SHP77 (cell line): ENCODE measurements at places on chromosomes 3 and 15.

DNA sequence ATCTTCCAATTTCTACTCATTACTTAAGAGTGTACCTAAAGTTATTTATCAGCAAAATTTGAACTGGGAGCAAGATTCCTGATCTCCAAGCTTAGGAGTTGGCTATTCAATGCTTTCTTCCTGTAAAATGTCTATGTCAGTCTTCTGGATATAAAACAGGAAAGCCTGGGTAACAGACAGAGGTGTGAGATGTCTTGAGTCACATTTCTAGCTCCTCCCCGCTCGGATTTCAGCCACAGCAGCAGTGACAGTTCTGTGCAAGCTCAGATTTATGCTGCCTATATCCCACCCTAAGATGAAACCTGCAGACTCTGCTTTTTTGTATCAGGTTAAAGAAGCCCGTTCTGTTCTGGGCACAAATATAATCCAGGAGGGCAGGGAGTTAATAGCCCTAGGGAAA, 2.1 kb upstream of the ARMC8 start:
- no peak for DNase-seq

GRCh38 chr3:131699001-131699400, 196.2 kb upstream of the MRPL3 start:
- no peak for DNase-seq

DNA sequence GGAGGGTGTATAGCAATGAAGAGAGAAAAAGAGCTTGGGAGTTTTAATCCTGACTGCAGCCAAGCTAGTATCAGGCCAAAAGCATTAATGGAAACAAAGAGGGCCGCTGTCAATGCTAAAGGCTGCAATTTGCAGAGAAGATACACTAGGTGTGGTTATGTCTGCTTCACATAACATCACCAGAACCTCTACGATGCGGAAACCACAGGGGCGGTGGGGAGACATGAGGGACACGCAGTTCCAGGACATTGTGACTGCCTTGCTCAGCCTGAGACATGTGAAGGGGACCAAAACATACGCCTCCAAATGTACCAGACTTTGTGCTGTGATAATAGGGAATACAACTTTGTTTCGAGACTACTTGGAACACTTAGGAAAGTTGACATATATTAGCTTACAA, 88.4 kb downstream of the APBA2 start:
- DNase-seq, result no peak

DNA sequence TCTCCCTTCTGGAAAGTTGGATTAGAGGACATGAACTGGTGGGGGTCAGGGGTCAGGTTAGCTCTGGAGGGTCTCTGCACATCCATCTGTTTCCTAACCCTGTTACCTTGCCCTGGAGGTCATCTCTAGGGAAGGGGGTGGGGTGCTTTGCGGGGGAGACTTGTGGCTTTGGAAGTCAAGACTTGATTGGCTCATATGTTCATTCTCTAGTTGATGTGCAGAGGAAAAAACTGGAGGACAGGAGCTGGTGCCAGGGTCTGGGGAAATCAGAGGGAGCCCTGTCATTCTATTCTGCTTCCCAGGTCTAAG, 42.9 kb upstream of the ROPN1 start:
- no peak for DNase-seq

- DNase-seq, result no peak
Measured at GRCh38 chr15:90552929-90553211, 23.1 kb downstream of the CRTC3 start.

DNA sequence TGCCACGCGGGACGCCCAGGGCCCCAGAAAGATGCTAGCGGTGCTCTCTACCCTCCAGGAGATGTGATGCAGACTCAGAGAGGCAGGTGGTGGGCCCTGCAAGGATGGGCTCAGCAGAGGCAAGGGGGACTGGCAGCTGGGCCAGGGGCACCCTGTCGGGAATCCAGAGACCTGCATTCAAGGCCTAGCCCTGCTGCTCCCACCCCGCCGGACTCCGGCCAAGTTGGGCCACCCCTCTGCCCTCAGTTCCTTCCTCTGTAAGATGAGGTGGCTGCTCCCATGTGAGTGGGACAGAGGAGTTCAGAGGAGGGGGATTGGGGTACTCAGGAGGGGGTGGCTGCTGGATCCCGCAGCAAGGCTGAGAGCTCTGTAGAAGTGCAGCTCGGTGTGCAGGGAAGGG, 116.3 kb downstream of the TMEM266 start:
- DNase-seq, result no peak

DNA sequence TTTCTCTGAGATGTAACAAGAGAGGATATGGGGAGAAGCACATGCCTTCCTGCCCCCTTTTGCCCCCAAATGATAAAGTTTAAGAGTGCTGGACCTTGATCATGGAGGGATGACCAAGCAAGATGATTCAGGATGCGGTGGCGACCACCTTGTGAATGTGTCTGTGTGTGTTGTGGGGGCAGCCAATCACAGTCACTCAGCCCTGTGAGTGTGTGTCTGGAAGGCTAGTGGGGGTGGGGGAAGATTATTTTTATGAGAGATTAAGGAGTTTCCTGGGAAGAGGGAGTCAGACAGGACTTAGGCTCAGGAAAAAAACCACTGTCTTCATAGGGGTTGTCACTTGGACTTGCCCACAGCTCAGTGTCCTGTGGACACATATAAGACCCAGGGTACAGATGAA, 57.8 kb upstream of the KY start:
- no peak for DNase-seq

- no peak for DNase-seq
Measured at GRCh38 chr3:71784201-71784913, 591 bp downstream of the PROK2 start.

DNA sequence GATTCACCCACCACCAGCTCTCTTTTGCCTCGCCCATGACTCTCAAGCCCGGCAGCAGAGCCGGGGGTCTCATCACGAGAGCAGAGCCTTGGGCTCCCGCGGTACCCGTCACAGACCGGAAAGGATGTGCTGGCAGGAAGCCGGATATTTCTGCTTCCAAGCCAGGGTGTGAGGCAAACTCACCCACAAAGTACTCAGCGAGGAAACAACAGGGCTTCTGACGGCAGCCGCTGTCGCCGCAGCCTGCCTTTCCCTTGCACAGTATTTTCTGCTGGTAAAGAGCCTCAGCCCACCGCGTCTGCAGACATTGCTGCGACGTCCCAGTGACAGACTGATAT, 119.9 kb downstream of the NSMCE3 start:
- no peak for DNase-seq

- DNase-seq, result no peak
Measured at GRCh38 chr15:64634576-64635498, 140.6 kb downstream of the RBPMS2 start.

- no peak for DNase-seq
Measured at GRCh38 chr3:196193736-196194541, 17.3 kb downstream of the ZDHHC19 start.

DNA sequence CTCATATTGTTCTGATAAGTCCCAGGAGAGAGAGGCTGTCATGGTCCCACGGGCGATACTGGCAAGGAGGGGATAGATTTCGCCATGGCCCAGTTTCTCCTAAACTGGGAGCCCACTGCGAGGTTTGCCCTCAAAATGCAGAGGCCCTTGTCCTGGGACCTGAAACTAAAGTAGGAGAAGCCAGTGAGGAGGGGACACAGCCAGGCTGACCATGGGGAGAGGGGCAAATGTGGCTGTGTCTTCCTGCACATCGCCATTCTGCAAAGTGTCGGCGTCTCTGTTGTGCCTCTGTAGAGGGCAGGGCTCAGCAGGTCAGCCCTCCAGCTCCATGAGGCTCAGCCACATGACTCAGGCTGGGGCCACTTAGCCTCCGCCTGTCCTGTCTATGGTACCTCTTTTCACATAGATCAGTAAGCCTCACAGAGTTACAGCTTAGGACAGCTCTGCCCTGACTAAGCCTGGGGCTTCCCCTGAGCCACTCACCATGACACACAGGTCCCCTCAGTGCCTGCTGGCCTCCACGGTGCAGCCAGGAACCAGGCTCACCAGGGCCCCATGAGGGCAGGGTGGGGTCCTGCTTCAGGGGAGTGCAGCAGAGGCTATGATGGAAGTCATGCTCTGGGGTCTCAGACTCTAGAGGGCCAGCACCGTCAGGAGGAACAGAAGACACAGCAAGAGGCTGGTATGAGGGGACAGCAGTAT, 28.6 kb upstream of the PLXNA1 start:
- no peak for DNase-seq

- DNase-seq, result no peak
Measured at GRCh38 chr3:177652556-177653291, 455.4 kb upstream of the TBL1XR1 start.

DNA sequence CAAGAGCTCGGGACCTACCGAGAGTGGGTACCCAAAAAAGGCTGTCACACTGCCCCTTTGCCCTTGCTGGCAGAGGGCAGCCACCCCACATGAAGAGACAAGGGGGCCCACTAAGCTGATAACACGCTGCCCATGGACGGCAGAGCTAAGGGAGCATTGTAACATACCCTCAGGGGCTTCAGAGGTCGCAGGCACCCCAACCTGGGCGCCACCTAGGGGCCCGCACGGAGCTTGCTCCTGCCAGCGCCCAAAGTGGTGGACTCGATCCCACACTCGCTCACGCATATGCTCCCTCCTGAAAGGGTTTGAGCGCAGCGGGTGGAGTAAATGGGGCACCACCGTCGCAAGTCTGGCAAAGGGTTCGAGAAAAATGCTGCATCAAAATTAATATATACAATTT, 975.4 kb downstream of the ZPLD1 start:
- DNase-seq, result no peak

DNA sequence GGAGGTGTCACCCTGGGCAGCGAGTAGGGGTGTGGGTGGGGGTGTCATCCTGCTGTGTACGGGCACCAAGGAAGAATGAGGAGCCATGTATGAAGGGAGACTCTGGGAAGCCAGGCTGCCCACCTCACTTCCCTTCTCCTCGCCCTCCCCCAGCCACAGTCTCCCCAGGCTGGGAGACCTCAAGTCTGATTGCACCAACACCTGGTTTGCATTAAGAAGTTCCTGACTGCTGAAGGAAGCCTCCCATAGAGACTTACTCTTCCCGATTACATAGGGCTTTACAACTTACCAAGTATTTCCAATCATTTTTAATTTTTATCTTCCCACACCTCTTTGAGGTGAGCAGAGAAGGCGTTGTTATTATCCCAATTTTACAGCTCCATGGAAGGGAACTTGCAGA, 29.5 kb upstream of the SMAD3 start:
- DNase-seq, result no peak

GRCh38 chr3:157589211-157589610, 86.0 kb upstream of the VEPH1 start:
- no peak for DNase-seq

DNA sequence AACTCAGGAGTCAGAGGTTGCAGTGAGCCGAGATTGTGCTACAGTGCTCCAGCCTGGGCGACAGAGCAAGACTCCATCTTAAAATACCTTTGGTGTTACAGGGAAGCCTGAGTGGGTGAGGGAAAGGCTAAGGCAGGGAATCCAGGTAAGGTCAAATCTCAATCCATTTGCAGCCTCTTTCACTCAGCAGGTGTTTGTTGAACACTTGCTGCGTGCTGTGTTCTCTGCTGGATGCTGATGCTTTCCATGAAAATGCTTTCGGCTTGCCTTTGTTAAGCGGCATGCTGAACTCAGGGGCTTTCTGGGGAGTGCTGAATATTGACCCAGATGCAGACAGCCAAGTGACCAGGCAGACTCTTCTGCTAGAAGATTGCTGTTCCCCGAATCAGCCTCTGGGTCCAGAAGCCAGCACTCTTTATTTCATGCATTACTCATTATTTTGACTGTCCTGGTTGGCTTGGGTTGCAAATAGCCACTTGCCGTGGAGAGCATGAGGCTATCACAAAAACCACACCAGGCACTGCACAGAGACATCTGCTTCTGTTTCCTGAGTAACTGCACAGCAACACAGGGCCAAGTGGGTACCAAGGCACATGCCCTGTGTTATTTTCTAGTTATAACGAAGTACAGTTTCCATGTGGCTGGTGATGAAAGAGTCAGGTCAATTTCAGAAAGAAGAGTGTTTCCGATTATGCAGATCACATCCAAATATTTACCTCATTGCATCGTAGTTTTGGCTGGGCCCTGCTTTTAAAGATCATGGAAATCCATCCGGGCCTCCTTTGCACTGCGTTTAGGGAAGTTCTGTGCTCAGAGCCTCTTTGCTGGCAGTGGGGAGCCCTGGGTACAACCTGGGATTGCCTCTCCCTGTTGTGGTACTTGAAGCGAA, 88.6 kb downstream of the THSD4 start:
- no peak for DNase-seq

GRCh38 chr3:168545591-168545990, 449.9 kb upstream of the GOLIM4 start:
- no peak for DNase-seq

GRCh38 chr3:44988073-44988472, 12.0 kb downstream of the EXOSC7 start:
- DNase-seq, result no peak

DNA sequence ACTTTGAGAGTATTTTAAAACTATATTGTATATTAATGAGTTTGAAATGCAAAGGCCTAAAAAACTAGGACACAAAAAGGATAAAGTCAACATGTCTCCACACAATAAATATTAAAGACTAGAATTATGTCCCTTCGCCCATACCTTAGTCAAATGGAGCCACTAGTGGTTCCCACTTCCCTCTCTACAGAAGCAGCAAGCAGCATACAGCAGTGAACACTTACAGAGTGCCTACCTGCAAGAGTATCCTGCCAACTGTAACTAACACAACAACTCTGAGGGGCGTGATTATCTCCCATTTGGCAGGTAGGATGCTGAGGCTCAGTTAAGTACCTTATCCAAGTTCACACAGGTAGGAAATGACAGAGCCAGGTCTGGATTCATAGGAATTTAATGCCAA, 17.2 kb downstream of the DYNC1LI1 start:
- DNase-seq, result no peak

GRCh38 chr15:59372352-59373211, at the start of gene MYO1E:
Gene MYO1E (minus strand): TSS chr15:59372871. CDS start chr15:59372500, 371 bp downstream.
- DNase-seq, result no peak

DNA sequence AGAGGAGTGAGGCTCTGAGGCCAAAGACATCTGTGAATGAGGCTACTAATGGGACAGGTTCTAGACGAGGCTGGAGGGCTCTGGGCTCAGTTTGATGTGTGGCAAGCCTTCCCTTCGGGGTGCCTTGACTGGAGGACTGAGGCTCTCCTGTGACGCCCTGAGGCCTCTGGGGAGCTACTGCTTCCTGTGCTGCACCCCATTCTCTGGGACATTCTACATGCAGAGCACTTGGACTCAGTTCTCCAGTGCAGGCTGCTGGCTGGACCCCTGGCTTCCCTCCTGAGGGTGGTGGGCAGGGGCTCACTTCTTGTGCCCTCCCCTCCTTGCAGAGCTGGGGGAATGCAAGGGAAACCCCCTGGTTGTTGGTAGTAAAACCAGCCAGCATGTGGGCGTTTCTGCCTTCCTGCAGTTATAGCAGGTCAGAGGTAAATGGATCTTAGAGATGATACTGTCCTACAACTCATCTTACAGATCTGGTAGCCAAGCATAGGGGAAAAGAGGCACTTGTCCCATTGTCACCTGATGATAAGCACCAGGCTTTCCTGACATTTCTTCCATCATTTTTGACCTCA, 133.3 kb downstream of the CHDH start:
- no peak for DNase-seq

DNA sequence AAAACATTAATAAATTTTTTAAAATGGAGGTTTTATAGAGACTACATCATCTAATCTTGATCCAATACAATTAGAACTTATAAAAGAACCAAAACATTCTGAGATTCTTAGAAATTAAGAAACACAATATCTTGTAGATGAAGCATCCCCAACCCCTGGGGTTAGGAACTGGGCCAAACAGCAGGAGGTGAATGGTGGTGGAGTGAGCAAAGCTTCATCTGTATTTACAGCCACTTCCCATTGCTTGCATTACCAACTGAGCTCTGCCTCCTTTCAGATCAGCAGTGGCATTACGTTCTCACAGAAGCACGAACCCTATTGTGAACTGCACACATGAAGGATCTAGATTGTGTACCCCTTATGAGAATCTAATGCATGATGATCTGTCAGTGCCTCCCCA, 36.3 kb downstream of the KNL1 start:
- DNase-seq, result no peak

- DNase-seq, result no peak
Measured at GRCh38 chr15:69783211-69783610, 314.5 kb downstream of the TLE3 start.
